Spinal cord (tissue), 10 donors: ENCODE measurements at places on chromosomes 12 and 14. TPM values are rescaled to one million over a fixed set of nuclear protein-coding genes. Genes with fewer than 3 reads are reported as not detected.

- no peak for DNase-seq
These were observed 1.2 kb downstream of the GSC start for GRCh38 chr14:94768521-94769390.

GRCh38 chr14:75549169-75549568, 26.9 kb downstream of the BATF start:
- DNase-seq: no peak

GRCh38 chr12:79203058-79203647, 338.6 kb downstream of the SYT1 start:
- no peak for DNase-seq

The CPM gene
- total RNA-seq: 17.7 TPM

The SNAPC1 gene
- total RNA-seq: 6.8 TPM

The MYF5 gene
- not detected for total RNA-seq
